ENCODE measurements at places on chromosomes 12 and 14.

DNA sequence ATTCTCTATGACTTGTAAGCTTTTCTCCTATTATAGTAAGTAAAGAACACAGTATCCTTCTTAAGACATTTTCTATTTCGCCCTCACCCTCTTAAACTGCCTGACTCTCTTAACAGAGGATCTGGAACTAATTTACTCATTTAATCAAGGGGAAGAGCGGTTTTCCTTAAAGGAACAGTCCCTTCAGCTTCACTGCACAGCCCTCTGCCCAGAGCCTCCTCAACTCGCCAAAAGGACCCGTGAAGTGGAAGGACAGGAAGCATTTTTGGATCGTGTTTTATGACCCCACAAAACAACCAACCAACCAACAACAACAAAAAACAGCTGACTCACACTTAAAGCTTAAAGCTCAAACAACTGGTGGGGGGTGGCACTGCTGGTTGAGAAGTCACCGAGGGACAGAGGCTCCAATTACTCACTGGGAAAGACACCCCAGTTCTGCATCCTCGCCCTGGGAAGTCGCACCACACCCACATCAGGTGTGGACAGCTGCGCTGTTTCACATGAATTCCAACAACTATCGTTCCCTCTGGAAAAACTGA is 35.7 kb downstream of the NID2 start:
- no peak for DNase-seq

GRCh38 chr12:68304626-68305025 is 27.5 kb downstream of the MDM1 start:
- no peak for DNase-seq

GRCh38 chr14:94408546-94409095 is 20.2 kb upstream of the SERPINA1 start:
- no peak for DNase-seq

DNA sequence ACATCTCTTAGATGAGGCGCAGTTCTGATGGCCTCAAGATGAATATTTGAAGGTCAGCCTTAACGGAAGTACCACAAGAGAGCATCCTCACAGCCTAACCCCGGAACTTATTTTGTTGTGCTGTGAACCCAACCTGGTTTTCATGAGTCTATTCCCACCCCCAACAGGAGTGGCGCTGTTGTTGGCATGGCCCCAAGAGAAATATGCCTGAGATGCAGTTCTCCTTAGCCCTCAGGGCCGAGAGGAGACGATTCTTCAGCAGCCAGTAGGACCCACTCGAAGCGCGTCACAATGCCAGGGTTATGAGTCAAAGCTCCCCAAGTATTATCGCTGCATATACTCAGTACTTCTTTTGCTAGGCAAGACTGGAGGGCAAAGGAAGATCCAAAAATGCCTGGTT is 24.5 kb upstream of the BCL11B start:
- no peak for DNase-seq

- peak; percentile 9 for DNase-seq
Observed at GRCh38 chr12:132489602-132490266, at the start of gene FBRSL1. Gene FBRSL1 (plus strand): TSS chr12:132490151.

Data from kidney epithelial cell (primary cell).